AG09319 (cell line): ENCODE measurements at places on chromosomes 2 and 18.

GRCh38 chr2:234631646-234632514 lies 135.0 kb upstream of the ARL4C start:
- no peak for DNase-seq

GRCh38 chr18:48095726-48096125 lies 165.3 kb upstream of the SMAD2 start:
- DNase-seq: no peak

DNA sequence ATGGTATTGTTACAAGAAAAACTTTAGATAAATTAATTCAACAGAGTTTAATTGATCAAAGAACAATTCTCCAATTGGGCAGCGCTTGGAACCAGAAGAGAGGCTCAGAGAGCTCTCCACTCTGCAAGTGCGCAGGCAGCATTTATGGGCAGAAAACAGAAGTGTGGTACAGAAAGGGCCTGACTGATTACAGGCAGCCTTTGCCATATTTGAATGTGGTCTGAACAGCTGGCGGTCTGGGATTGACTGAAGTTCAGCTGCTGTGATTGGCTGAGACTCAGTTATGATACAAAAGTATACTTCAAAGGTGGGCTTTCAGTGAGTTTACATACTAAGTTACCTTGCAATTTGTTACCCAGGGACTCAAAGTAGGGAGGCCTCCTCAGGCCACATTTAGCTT lies 301.3 kb upstream of the ID2 start:
- no peak for DNase-seq

GRCh38 chr2:217387776-217388387 lies 528.0 kb upstream of the TNP1 start:
- no peak for DNase-seq

- DNase-seq: no peak
Observed at GRCh38 chr2:151908204-151908882, 80.1 kb upstream of the ARL5A start.

GRCh38 chr2:15984368-15985255 lies 44.3 kb downstream of the MYCN start:
- no peak for DNase-seq
